ENCODE measurements at places on chromosomes 1 and 21.

GRCh38 chr1:227891223-227891954 lies 56.3 kb downstream of the WNT9A start:
- DNase-seq = no peak

DNA sequence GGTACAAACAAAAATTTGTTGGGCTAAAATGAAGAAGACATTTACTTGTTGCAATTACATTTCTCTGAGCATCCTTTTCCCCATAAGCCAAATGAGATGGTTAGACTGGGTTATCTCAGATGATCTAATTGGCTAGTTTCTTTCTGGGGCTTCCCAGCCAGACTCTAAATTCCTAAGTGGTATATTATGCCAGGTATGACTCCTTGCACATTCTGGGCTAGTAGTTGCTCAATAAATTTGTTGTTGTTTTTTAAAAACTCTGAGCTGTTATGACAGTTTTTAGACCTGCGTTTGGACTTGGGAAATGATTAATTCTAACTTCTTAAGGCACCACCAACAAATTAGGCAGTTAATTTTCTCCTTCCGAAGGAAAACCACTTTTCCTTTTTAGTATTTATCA lies 66.1 kb downstream of the UCK2 start:
- no peak for DNase-seq

DNA sequence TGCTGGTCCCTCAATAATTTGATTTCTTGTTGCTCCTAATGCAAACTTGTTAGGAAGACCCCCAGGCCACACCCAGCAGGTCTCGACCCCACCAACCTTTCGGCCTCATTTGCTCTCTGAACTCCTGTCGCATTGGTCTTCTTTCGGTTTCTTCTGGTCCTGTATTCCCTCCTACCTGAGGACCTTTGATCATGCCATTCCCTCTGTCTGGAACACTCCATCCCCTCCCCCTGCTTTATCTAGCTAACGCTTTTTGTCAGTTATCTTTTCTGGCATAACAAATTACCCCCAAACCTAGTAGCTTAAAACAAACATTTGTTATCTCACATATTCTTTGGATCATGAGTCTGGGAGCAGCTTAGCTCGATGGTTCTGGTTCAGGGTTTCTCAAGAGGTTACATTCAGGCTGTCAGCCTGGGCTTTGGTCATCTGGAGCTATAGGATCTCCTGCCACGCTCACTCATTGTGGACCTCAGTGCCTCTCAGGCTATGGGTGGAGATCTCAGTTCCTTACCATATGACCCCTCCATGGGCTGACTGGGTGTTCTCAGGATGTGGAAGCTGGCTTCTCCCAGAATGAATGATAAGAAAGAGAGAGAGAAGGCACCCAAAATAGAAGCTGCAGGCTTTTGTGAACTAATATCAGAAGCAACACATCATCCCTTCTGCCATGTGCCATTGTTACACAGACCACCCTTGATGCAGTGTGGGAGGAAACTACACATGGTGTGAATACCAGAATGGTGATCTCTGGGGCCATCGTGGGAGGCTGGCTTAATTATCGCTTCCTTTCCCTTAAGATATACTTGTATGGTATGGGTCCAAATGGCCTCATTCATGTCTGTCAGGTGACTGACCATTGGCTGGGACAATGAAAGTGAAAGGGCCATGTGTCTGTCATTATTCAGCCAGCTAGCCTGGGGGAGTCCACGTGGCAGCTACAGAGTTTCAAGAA lies 29.1 kb upstream of the BCAR3 start:
- no peak for DNase-seq

DNA sequence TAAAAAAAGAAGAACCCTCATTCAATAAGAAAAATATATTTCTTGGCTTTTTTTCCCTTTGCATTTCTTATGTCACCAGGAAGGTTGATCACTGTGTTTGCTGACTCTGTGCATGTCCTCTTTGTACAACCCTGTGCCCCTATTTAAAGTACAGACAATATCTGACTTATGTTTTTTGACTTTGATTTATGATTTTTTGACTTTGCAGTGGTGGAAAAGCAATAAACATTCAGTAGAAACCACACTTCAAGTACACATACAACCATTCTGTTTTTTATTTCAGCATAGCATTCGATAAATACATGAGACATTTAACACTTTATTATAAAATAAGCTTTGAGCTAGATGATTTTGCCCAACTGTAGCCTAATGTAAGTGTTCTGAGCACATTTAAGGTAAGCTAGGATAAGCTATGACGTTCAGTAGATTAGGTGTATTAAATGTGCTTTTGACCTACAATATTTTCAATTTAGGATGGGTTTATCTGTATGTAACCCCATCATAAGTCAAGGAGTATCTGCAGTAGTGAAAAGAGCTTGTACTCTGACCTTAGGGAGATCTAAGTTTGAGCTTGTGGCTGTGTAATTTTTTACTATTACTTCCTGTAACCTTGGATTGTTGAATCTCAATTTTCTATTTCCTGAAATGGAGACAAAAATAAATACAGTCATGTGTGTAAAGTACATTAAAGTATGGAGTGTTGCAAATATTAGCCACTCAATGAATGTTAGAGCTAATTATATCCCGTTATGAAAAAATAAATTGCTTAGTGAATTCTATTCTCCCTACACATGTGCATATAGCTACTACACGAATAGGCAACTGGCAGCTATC lies 1.2 kb downstream of the RNASEL start:
- no peak for DNase-seq

- no peak for DNase-seq
Measured at GRCh38 chr1:24544239-24544638, 11.6 kb upstream of the NCMAP start.

GRCh38 chr1:218783131-218783530 lies 390.5 kb upstream of the LYPLAL1 start:
- no peak for DNase-seq

GRCh38 chr1:17615959-17616358 lies 76.5 kb downstream of the ARHGEF10L start:
- no peak for DNase-seq

- DNase-seq = no peak
Measured at GRCh38 chr1:179342740-179343404, 22.9 kb upstream of the AXDND1 start.

DNA sequence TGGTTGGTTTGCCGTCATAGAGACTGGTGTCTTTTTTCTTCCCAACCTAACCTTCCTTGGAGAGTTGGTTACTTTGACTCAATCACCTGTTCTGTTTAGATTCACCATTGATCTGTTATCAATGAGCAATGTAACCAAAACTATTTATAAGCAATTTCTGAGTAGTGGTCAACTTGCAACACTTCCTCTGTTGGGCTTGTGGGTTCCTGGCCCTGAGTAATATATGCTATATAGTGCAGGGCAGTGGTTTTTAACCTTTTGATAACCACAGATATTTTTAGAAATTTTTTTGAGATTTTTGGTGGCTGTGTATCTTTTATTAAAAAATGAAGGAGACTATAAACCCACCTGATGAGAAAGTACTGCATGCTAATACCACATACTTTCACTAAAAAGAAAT lies 9.4 kb upstream of the XCL1 start:
- no peak for DNase-seq

DNA sequence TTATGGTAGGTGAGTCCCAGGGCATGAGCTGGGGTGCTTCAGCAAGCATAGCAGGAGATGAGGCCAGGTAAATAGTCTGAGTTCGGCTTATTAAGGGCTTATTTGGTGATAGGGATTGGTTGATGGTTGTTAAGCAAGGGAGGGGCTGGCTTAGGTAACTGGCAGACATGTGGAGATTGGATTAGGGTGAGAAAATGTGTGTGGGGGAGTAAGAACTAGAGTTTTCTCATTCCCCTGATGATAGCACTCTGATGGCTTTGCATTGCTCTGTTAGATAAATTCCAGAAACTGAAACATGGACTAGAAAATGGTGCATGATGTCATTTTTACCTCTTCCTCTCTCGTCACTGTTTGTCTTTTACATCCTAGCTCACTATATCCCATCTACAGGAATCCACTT lies 53.6 kb downstream of the FGGY start:
- DNase-seq = no peak

- no peak for DNase-seq
Measured at GRCh38 chr21:45265721-45266517, 21.8 kb downstream of the POFUT2 start.

DNA sequence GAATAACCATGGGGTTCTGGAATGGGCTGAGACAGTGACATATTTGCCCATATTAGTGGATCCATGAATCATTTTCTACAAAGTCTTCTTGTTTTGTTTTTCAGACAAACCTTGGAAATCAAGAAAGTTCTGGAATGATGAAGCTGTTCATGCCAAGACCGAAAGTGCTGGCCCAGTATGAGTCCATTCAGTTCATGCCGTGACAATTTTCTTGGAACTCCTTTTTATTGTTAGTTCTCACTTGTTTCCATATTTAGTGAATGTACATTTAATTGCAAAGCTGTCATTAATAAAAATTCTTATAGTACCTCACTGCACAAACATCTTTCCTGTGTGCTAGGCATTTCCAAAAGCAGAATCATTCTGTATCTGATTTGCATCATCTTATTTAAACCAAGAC lies 100.6 kb upstream of the KCNJ15 start:
- DNase-seq = no peak

DNA sequence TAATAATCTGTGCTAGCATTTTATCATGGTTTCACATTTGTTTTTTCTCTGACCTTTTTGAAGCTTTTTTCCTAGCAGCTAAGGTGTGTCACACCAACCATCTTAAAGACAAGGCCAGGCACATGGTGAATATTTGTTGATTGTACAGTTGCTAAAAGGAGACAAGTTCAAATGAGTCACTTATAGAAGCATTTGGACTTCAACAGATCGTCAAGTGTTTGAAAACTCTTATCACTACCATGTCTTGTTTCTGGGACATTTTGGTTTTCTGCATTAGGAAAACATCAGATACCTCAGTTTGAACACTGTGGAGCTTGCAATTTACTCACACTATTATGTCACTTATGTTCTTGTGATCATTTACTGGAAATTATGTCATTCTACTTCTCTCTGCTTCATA lies 407.3 kb downstream of the USP25 start:
- DNase-seq = no peak

GRCh38 chr1:159866905-159867663 lies 4.6 kb upstream of the VSIG8 start:
- no peak for DNase-seq
